IMR-90 (cell line): ENCODE measurements at places on chromosomes 4 and X. TPM values are rescaled to one million over a fixed set of nuclear protein-coding genes. Genes with fewer than 3 reads are reported as not detected.
A peak's percentile ranks its signal among the peaks of the same experiment; 100 is the strongest.

DNA sequence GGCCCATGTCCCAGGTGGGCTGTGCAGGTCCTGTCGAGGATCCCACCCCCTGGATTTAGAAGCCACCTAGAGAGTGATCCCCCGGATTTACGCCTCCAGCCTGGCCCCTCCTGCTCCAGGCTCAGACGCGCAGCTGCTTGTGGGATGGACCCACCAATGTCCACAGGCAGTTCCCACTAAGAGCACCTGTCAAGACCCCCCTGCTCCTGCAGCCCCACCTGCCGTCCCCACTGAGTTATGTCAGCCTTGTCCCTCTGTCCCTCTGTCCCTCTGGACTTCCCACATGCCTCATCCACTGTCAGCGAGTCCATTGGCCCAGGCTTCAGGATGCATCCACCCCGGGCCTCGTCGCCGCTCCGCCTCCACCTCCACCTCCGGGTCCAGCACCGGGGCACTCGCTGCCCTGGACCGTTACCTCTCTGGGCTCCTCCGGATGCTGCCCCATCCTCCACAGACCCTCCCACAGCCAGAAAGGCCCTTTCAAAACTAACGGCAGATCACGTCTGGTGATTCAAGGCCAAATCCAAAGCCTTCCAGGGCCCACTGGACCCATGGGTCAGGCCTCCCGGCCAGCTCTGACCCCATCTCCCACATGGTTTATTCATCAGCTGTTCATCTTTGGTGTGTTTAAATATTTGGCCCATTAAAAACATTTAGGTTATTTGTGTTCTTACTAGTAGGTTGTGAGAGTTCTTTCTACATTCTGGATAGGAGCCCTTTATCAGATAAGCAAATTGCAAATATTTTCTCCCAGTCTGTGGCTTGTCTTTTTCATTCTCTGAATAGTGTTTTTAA is 28.3 kb downstream of the HTRA3 start:
- H3K27me3 ChIP-seq: no peaks in the 10 kb centered on the region
- no peak overlapping the region for H3K27ac ChIP-seq
- H3K4me1 ChIP-seq: peaks cover 6% of the 10 kb centered on the region; the same call in 1 of the 2 replicates
- H3K4me3 ChIP-seq: no peak overlapping the region
- no peak for DNase-seq
- no peaks in the 10 kb centered on the region; the same call in 1 of the 2 replicates for H3K36me3 ChIP-seq

DNA sequence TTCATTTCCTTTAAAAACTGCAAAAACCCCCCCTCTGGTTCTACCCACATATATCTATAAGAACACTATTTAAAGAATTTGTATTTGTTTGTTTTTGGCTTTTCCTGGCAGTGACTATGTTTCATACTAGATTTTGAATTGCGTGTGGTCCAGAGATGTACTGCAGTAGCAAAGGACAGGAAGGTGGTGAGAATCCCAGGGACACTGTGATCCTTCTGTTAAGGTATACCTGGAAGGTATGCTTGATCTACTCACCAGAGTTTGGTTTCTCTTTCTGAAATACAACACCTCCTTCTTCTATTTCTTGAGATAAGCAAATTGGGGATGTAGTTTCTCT is 129.6 kb upstream of the RASGEF1B start:
- H3K27ac ChIP-seq: no peak overlapping the region
- H3K4me3 ChIP-seq: no peak overlapping the region
- no peaks in the 10 kb centered on the region for H3K4me1 ChIP-seq
- no peaks in the 10 kb centered on the region for H3K36me3 ChIP-seq
- no peak for DNase-seq

GRCh38 chr4:188043154-188043553 is 47.6 kb downstream of the ZFP42 start:
- H3K4me1 ChIP-seq: no peaks in the 10 kb centered on the region
- no peaks in the 10 kb centered on the region for H3K27me3 ChIP-seq

DNA sequence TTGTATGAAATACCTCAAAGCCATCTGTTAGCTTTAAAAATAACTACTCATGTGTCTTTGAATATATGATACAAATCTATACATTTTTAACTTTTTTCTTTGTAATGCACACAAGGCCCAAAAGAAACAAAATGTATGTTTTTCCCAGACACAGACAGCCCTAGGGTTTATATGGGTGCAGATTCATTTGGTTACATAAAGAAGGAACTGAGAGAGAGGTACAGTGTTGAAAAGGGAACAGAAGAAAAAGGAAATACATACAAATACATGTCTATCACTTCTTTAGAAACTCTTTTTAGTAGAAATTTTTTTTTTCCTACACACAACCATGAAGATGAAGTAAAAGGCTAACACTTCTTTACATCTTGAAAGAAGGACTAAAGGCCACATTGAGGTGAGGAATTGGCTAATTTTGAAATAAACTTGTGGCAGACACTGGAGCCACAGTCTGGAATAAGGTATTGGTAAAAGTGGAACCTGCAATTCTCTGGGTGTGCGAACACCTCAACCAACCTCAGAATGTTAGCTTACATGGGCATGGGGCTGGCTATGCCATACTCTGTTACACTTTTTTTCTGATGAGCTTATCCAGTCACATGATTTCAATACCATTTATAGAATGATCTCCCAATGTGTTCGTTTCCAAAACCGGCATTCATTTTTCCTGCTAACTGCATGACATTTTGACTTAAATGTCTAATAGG is 67.9 kb downstream of the FAM47C start:
- no peak overlapping the region for H3K4me3 ChIP-seq
- no peaks in the 10 kb centered on the region for H3K4me1 ChIP-seq
- H3K36me3 ChIP-seq: no peaks in the 10 kb centered on the region
- H3K27me3 ChIP-seq: no peaks in the 10 kb centered on the region; the same call in 1 of the 2 replicates
- no peak for DNase-seq

PABPC4L gene
- total RNA-seq: 0.72 and 1.1 TPM in 2 replicates

BTK gene
- not detected in 2 replicates for total RNA-seq

DNA sequence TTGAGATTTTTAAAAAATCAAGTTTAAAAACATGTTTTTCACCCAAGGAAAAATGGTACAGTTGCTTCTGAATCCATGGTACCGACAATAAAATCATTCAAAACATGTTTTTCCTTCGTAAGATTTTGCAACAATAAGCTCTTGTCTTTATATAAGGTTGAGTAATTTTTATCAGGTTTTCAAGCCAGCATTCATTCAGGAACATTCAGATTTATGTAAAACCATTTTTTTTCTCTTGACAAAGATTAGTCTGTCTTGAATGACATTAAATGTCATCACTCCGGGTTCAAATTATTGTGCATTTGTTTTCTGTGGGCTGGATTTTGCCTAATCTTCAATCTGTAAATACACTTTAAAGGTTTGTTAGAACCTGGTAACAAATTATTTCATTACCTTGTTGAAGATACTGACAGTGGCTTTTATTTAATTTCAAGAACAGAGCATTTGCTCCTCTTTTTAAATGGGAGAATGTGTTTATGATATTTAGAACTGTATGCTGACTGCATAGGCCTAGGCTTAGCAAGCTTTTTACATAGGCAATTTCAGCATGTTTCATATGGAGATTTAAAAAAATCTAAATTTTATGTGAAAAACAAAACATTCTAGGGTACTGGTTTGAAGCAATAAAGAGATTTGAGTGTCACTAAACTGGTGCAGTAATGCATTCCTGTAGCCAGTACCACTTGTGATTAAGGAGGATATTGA is 336.4 kb upstream of the HAND2 start:
- no peak overlapping the region for H3K27ac ChIP-seq
- no peak overlapping the region for H3K4me3 ChIP-seq
- H3K4me1 ChIP-seq: no peaks in the 10 kb centered on the region
- H3K27me3 ChIP-seq: no peaks in the 10 kb centered on the region
- H3K36me3 ChIP-seq: no peaks in the 10 kb centered on the region

NSG1 gene
- total RNA-seq: 0.56 and 0.72 TPM in 2 replicates

DNA sequence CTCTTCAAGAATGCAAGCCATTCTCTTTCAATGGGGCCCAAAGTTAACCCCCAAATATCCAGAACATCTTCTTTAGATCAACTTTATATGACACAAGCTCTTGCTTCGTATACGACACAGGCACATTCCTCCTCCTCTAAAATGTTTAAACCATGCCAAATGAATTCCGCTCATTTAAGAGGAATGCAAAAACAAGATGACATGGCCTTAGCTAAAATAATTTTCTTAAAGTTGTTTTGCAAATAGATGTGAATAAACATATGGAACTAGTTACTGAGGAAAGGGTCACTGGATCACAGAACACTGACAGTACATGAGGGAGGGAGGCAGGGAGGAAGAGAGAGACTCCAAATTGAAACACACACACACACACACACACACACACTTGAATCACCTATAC is 97.4 kb downstream of the RASL11B start:
- H3K4me1 ChIP-seq: peaks cover 31% of the 10 kb centered on the region
- H3K4me3 ChIP-seq: no peak overlapping the region
- H3K27me3 ChIP-seq: no peaks in the 10 kb centered on the region
- peak; percentile 80 for DNase-seq

SSX3 gene
- total RNA-seq: not detected in 2 replicates

GRCh38 chrX:19462231-19462630 is 53.1 kb downstream of the MAP3K15 start:
- H3K36me3 ChIP-seq: no peaks in the 10 kb centered on the region
- H3K4me1 ChIP-seq: no peaks in the 10 kb centered on the region
- H3K4me3 ChIP-seq: no peak overlapping the region
- H3K27ac ChIP-seq: no peak overlapping the region

DNA sequence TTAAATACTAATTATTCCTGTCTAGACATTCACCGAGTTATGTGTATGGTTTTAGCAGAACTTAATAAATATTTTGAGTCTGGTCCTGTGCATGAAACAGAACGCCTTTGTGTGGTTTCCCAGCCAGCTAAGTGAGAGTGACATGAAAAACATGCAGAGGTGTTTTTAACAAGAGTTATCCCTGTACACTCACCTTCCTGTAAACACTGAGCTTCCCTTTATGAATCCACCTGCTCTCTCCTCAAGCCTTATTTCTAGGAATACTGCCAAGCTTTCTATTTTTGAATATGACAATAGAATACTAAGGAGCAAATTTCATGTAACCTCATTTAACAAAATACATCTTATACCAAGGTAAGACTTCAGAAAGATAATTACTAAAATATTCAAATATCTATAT is 270.3 kb upstream of the CTSO start:
- no peak overlapping the region for H3K4me3 ChIP-seq
- H3K36me3 ChIP-seq: no peaks in the 10 kb centered on the region
- H3K4me1 ChIP-seq: no peaks in the 10 kb centered on the region
- DNase-seq: no peak

GUCY1A1 gene
- total RNA-seq: 0.28 and 0.54 TPM in 2 replicates

DNA sequence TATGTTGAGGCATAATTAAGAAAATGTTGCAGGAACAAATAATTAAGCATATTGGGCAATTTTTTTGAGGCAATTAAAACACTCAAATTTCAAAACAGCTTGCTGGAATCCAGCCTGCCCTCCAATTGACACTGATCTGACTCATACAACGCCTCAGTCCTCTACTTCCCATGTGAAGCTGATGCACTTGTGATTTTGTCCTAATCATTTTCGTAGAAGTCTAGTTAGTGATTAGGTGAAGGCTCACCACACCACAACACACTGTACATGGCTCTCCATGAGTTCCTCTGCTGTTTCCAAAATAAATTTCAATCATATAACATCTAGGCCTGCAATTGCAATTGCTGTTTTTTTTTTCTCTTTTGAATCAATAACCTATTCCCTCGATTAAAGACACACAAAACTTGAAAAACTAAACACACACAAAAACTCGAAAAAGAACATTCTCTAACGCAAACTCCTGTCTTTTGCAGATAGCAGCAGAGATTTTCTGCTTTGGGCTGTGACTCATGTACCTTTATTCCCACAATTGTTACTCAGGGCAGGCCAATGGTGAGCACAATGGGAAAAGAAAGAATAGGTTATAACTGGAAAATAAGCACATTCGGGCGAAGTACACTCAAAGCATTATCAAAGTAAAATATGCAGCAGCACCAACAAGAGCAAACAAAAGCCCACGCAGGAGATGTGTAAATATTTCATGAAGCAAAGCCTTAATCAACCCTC is 1.7 kb downstream of the GPRIN3 start:
- no peaks in the 10 kb centered on the region for H3K36me3 ChIP-seq
- H3K27ac ChIP-seq: no peak overlapping the region
- H3K4me1 ChIP-seq: peaks cover 2% of the 10 kb centered on the region; the same call in 1 of the 2 replicates
- H3K4me3 ChIP-seq: no peak overlapping the region

GRCh38 chrX:39439906-39440798 is 638.9 kb downstream of the MID1IP1 start:
- peaks cover 16% of the 10 kb centered on the region for H3K27me3 ChIP-seq
- H3K36me3 ChIP-seq: no peaks in the 10 kb centered on the region

DNA sequence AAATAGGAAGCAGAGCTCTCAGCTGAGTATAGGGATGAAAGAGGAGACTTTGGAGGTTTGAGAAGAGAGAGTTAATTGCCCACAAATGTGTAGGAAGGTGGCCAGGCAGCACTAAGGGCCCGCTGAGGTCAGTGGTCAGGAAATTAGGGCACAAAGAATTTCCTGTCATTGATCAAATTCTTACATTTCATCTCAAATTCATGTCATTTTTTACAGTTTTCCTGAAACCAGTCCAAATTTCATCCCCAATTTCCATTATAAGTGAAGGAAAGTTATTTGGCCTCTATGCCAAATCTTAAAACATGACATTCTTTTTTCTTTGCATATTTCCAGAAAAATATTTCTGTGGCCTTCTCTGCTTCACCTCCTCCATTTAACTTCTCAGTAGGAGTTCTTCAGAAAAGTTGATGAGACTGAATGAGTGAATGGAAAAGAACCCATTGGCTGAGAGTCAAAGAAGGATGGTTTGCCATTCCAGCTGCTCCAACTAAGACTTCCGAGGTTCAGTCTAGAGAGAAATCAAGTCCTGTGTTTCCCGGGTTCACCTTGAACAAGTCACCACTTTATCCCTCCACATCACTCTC is 68.7 kb upstream of the SPRY1 start:
- H3K36me3 ChIP-seq: no peaks in the 10 kb centered on the region
- DNase-seq: no peak
- H3K27me3 ChIP-seq: no peaks in the 10 kb centered on the region
- H3K27ac ChIP-seq: no peak overlapping the region
- no peak overlapping the region for H3K4me3 ChIP-seq

- no peak for DNase-seq
- no peaks in the 10 kb centered on the region for H3K4me1 ChIP-seq
- no peaks in the 10 kb centered on the region; the same call in 1 of the 2 replicates for H3K27me3 ChIP-seq
- no peak overlapping the region for H3K27ac ChIP-seq
- H3K36me3 ChIP-seq: no peaks in the 10 kb centered on the region
Measured at GRCh38 chr4:165514739-165515138, 135.9 kb downstream of the CPE start.

GRCh38 chr4:9925750-9926439 is 95.4 kb downstream of the SLC2A9 start:
- no peak for DNase-seq
- no peaks in the 10 kb centered on the region for H3K4me1 ChIP-seq
- no peak overlapping the region for H3K4me3 ChIP-seq
- no peak overlapping the region for H3K27ac ChIP-seq

TCEAL5 gene
- not detected in 2 replicates for total RNA-seq

DNA sequence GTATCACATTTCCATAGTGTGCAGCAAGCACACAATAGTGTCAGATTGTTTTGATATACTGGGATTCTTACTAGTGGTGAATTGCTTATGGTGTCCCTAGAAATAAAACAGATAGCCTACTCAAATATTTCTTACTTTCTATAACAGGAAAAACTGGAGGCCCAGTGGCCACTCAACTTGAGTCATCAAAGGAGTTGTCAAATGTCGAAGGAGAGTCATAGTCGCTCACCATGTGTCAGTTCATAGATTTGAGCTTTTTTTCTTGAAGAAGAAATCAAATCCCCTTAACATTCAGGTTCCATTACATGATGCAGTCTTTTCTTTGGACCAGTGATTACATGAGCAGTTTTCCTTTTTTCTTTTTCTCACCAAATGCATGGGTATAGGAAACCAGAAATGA is 1271.0 kb downstream of the RAPGEF2 start:
- H3K4me3 ChIP-seq: no peak overlapping the region
- no peak overlapping the region for H3K27ac ChIP-seq
- H3K27me3 ChIP-seq: no peaks in the 10 kb centered on the region
- no peak for DNase-seq
- no peaks in the 10 kb centered on the region for H3K4me1 ChIP-seq
